ENCODE measurements at places on chromosomes 4 and X.

DNA sequence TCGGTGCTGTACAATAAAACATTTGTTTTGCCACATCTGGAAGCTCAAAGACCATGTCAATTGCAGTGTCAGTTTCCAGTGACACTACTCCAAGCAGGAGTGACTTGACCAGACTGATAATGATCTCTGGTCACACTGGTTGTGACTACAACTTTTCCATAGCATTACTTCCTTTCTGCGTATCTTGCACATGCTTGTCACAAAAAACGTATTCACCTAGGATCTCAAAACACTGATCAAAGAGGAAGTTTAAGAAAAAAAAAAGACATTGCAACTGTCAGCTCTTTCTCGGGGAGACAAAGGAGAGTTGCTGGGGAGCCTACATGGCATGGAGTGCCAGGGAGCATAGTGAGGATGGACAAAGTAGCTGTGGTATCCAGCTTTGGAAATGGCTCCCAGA lies 60.6 kb downstream of the OPHN1 start:
- DNase-seq, result no peak

DNA sequence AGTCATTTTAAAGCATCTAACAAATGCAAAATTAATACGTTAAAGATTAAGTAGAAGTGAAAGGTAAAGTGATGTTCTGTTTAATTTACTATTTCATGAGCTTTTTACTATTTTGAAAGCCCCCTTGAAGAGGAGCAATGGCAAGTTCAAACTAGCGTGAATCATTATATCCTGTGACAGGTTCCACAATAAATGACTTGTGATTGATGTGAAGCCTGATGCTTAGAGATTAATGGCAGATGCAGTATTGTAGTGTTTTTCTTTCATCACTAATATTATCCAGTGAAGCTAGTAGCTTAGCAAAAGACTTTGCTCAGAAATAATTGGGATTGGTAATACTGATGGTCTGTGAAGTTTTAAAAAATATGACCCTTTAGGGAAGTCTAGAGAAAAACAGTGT lies 57.3 kb downstream of the STOX2 start:
- no peak for DNase-seq

- DNase-seq, result no peak
Measured at GRCh38 chr4:165625281-165625680, 246.5 kb downstream of the CPE start.

- DNase-seq, result no peak
Measured at GRCh38 chrX:51837921-51838320, 55.5 kb upstream of the MAGED1 start.

- DNase-seq, result no peak
Measured at GRCh38 chr4:156779774-156780173, 191.8 kb downstream of the PDGFC start.

DNA sequence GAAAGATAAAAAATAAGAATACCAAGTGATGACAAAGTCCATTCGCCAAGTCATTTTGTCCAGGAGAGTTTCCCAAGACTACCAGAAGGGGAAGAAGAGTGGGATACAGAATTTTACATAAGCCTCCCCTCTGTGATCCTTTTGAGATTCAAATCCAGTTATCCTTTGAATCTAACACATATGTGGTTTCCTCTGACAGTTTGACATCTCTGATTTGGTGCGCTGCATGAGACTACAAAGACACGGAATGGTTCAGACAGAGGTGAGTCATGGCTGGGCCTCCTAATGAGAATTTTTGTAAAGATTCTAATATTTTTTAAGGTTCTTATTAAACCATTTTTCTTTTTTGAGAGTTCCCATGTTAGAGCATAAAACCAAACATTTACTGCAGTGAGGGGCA lies 38.3 kb downstream of the SLC10A6 start:
- no peak for DNase-seq

DNA sequence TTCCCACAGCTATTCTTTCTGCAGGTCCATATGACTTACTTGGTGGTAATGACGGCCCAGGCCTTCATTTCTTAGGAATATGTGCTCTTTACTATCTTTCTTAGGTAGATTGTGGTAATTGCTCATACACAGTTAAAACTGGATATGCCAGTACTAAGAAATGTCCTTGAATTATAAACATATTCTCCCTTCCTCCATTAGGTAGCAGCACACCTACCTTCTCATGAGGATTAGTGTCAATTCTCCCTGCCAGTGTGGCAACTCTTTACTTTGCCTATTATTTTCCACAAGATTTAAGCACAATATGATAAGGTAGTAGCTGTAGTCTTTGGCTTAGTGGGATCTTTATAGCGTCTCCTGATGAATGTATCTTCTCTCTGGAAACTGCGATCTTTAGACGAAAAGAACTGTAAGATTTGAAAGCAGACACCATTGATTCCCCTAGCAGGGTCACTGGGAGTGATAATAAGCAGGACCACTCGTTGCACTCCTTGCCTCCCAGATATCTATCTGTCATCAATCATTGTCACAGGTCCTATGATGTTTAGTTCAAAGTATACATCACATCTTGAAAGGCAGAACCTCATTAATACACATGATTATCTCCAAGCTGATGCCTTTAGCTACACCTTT lies 1240.7 kb downstream of the C4orf33 start:
- DNase-seq, result no peak

- DNase-seq, result no peak
Measured at GRCh38 chr4:179328627-179329026, 1886.4 kb upstream of the AGA start.

DNA sequence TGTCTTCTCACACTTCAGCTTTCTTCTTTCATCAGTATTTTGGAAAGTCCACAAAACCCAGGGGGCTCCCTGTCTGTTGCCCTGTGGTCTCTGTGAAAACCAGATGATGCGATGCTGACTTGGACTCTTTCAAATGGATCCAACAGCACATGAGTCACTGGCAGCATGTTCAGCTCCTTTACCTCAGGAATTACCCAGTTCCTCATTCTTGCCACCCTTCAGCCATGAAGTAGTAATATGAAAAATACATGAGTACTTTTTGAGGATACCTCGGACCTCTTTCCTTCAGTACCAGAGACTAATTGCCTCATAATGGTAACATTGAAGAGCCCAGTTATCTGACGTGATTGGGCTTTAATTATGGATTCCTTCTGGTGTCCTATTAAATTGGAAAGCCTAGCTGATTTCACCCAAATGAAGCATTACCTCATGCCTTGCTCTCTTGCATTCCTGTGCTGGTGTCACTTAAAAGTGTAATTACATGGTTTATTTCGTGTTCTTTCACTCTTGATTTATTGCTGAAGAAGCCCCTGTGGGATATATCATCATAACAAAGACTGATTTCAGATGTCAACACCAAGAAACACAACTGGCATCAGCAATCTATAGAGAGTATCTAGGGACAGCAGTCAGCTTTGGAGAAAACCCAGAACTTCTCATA lies 63.4 kb downstream of the NFKB1 start:
- no peak for DNase-seq

GRCh38 chrX:54721424-54721823 lies 76.6 kb downstream of the ITIH6 start:
- no peak for DNase-seq

- no peak for DNase-seq
Measured at GRCh38 chr4:657338-657833, 16.7 kb downstream of the ATP5ME start.

DNA sequence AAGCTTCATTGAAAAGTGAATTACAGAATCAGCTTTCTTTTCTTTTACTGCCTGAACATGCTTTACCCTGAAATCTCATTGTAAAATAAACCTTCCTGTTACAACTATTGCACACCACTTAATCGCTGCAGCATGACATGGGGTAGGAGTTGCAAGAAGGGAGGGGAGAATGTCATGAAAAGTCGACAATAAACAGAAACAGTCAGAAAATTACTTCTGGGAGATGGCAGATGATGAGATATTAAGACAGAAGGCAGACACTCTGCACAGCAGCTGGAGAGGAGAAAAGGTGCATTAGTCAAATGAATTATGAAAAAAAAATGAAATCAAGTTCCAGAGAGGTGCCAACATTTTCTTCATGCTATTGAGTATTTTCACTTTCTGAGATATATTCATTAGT lies 287.7 kb downstream of the PCDH7 start:
- DNase-seq, result no peak

GRCh38 chr4:63049278-63049677 lies 1360.0 kb downstream of the TECRL start:
- no peak for DNase-seq

DNA sequence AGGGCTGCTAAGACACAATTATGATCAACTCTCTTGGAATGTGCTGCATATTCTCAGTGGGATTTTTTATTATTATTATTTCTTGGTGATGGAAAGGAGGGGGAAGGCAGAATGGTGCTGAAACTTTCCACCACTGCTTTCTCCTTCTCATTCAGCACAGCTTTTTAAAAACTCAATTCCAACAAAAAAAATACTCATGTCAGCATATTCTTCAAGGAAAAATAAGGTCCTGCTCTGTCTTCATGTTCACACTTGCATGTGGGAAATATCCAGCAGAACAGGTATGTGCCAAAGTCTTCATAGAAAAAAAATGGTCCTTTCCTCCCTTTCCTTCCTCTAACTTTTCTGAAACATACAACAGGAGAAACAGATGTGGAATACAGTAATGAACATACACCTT lies 144.0 kb upstream of the ADAMTS3 start:
- DNase-seq, result no peak

DNA sequence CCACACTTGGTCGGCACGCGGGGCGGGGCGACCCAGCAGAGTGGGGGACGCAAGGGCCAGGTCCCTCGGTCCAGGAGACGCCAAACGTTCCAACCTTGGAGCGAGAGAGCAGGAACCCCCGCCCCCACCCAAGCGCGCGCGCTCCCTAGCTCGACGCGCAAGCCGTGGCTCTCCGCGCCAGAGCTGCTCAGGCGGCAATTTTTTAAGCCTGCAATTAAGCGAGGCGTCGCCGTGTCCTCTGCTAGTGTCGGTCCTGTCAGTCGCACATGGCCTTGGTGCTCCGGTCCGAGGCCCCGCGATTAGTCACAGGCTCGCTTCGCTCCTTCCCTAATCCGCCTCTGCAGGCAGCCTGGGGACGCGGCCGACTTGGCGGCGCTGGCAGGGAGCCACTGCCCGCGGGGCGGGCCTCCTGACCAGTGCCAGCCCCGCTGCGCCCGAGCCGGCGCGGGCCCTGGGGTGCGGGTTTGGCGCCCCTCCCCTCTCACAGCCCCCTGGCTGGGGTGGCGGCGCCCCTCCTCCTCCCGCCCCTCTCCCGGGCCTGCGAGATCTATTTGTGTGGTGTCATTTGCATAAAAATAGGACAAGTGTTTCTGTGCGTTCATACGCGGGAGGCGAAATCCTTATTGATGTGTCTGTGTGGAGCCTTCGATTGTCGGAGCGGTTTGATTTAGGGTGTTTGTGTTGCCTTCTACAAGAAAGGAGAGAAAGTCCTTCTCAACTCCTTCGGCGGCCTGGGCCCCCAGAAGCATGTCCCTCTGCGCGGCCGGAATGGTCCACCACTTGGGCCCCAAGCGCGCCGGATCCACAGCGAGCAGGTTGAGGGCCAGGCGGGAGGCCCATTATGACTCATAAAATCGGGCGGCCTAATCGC lies 9.8 kb upstream of the BCOR start:
- no peak for DNase-seq

GRCh38 chrX:2568125-2568524 lies 67.3 kb upstream of the DHRSX start:
- DNase-seq, result no peak

DNA sequence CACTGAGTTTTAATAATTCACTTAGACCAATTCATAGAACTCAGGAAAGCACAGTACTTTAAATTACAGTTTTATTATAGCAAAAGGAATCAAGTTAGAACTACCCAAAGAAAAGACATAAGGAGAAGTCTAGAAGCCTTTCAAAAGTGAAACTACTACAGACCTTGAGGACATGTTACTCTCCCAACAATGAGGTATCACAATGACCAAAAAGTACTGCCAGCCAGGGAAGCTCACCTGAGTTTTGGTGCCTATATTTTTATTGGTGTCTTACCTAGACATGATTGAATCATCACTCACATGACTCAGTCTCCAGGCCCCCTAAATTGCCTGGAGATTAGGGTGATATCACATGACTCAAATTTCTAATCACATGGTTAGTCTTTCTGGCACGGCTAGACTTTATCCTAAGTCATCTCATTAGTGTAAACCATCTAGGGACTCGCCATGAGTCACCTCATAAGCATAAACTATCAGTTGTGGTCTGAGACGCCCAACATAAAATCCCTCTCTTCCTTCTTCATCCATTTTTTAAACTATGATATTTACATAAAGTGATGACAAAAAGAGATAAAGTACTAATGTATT lies 372.3 kb downstream of the TMA16 start:
- DNase-seq, result no peak

DNA sequence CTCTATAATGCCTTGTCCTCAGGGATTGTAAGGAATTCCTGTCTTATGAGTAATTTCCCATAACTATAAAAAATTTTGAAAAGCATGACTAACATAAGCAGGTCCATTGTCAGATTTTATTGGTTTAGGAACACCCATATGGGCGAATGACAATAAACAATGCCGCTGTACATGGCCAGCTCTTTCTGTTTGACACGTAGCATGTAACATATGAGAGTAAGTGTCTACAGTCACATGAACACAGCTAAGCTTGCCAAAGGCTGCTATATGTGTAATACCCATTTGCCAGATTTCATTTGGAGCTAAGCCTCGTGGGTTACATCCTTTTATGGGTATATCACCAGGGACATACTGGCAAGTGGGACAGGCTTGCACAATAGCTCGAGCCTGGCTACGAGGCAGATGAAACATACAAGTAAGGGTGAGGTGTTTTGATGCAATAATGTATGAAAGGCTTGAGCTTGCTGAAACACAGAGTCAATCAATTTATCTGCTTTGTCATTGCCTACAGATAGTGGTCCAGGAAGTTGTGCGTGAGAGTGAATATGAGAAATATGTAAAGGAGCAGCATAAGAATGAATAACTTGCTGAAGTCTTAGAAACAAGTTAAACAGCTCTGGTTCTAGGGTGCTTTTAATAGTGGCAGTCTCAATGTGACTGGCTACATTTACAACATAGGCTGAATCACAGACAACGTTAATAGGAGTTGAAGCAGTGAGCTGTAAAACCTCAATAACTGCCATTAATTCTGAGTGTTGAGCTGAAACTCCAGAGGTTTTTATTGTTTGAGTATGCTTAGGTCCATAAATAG lies 67.4 kb upstream of the UGT2B10 start:
- no peak for DNase-seq

GRCh38 chr4:55321707-55322264 lies 24.3 kb upstream of the SRD5A3 start:
- DNase-seq, result no peak

GRCh38 chr4:139605516-139605915 lies 49.5 kb upstream of the SETD7 start:
- no peak for DNase-seq

DNA sequence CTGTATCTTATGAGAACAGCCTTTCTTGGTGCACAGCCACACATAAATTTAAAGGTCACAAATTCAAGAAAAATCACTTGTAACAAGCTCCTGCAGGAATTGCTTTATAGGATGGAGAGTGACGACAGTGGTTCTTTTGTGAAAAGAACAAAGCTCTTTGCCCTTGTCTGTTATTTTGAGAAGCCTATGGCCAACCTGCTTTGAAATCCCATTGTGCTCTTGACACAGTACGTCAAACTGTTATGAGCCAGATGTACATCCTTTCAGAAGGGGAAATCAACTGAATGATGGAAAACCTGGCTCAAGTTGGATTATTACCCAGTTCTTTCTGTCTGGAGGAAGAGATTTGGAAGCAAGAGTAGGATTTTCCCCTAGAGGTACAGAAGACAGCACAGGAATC lies 1454.2 kb downstream of the ARAP2 start:
- no peak for DNase-seq

Data from stimulated activated naive CD4-positive, alpha-beta T cell (primary cell).